Activated T-cell treated with anti-CD3 and anti-CD28 coated beads for 4 hours (primary cell): ENCODE measurements at places on chromosomes 12 and 14.

DNA sequence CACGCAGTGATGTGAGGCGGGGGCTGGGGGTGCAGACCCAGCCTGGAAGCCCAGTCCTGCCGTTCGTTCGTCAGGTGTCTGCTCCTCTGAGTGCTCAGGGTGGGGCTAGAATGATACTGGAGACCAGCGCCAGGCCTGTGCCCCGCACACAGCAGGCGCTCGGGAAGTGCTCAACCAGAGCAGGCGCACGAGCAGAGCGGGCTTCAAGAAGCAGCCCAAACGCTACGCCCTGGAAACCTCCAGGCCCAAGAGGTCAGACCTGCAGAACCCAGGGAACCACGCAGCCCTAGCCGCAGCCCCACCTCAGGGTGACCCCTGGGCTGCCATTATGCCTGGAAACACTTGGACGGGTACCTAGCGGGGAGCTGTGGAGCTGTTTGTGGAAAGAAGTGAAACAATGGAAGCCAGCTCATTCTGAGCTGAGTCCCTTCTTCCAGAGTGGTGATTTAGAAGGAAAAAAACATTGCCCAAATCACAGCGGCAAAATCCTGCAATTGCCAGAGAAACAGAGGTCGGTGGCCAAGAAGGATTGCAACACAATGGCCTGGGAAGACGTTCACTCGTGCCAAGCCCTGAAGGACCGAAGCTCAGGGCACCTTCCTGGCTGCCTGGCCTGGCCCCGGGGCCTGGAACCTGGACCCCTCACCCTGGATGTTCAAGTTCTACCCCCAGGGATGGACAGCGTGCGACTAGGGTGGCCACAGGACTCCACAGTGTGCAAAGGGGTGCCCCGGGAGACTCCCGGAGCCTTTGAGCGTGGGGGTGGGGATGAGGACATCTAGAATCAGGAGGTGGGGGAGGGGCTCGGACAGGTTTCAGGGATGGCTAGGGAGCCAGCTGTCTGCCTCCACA, 40.4 kb upstream of the DIO3 start:
- DNase-seq: no peak

DNA sequence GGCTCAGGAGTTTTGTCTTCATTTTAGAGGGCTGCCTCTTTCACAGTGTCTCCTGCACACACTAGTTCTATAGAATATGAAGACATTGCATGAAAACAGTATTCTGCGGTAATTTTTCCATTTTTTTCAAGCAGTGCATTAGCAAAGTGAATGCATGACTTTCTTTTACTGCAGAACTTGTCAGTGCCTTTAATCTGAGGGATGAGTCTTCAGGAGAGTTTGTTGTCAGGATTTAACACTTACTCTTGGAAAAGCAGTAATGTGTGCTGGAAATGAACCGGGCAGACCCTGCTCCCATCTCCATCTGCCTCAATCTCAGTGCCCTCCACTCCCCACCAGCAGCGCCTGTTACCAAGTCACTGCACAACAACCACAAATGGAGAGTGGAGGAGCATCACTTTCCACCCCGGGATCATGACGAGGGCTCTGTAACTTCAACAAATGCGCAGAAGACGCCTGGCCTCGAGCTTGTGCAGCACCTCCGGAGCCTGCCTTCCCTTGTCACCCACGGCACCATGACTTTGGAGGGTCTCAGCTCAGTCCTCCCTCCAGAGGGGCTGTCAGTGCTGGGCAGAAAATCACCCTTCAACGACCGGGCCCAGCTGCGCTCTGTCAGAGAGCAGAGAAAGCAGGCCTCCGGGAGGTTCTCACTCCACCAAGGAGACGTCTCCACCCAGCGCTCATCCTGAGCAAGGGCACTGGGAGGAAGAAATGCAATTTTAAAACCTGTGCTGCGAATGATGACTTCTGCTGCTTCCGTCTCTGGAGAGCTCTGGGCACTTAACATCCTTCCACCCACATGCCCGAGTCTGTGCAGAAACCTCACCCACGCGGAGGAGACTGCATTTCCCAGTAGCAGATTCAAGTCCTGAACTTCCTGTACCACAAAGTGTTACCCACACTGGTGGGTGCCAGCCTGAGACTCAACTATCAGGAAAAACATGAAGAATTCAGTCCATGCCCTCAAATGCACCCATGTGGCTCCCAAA, 255.7 kb downstream of the ADGRD1 start:
- DNase-seq: no peak

DNA sequence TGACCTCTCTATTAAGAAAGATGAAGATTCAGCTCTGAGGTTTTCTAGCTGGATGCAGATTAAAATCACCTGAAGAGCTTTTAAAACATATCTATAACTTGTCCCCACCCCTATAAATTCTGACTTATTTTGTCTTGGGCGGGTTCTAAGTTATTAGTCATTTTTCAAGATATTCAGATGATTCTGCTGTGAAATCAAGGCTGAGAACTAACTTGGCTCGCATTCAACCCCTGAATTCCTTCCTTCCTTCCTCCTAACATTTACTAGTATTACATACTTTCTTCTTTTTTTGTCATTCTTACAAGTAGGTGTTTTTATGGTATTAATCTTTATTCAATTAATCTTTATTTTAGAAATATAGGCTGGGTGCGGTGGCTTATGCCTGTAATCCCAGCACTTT, 55.4 kb downstream of the SSPN start:
- DNase-seq: no peak

GRCh38 chr12:29329411-29329810, 51.6 kb downstream of the ERGIC2 start:
- DNase-seq: no peak

GRCh38 chr12:111024205-111024801, 103.9 kb upstream of the MYL2 start:
- DNase-seq: peak; percentile 40

- no peak for DNase-seq
These were observed 18.5 kb upstream of the TBPL2 start for GRCh38 chr14:55458800-55459515.

GRCh38 chr12:49683599-49684309, 23.5 kb downstream of the FMNL3 start:
- no peak for DNase-seq

- no peak for DNase-seq
These were observed 212.2 kb downstream of the NPAS3 start for GRCh38 chr14:33150666-33151428.

DNA sequence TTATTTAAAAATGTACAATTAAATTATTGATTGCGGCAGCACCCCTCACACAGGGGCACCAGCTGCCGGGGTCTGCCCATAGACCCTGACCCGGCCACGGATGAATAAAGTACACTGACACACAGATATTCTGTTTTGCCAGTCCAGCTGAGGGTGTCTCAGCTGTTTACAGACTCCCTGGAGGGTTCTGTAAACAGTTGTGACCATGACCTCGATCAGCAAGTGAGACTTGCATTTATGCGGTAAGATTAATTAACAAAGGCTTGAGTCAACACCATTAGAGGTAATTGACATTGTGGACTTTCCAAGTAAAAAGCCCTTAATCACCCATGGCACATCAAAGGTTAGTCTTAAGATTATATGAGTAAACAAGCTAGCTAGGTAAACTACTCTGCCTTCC, 94.3 kb downstream of the FUT8 start:
- no peak for DNase-seq

GRCh38 chr12:75568393-75568792, 57.0 kb upstream of the KRR1 start:
- no peak for DNase-seq

DNA sequence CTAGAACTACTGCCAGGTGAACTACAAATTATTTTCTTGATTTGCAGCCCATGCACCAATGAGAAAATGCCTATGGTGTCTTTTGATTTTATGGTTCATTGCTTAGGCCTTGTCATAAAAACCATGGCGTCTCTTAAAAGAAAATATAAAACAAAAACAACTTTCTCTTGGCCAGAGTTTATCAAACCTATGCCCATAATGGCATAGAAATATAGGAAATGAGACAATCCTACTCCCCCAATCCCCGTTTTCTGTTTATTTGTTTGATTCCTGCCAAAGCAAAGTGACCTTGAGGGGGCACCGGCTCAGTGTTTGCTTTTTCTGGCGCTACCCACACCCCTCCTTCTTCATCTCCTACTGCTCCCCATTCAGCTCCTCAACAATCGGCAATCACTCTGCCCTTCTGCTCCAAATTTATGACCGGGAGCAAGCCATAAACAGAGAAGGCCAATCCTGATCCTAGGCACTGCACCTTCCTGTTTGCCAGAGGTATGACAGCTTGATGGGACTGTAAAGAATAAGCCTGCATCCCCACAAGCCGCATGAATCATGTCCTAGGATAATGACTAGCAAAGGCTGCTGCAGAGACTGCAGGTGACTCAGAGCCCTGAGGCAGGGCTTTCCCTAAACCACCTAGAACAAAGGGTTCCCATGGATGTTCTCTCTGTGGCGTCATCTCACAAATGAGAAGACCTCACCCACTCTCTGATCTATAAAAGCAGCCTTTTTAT, 874.9 kb downstream of the NRXN3 start:
- no peak for DNase-seq

GRCh38 chr14:41087056-41087455, 519.6 kb upstream of the LRFN5 start:
- DNase-seq: no peak

DNA sequence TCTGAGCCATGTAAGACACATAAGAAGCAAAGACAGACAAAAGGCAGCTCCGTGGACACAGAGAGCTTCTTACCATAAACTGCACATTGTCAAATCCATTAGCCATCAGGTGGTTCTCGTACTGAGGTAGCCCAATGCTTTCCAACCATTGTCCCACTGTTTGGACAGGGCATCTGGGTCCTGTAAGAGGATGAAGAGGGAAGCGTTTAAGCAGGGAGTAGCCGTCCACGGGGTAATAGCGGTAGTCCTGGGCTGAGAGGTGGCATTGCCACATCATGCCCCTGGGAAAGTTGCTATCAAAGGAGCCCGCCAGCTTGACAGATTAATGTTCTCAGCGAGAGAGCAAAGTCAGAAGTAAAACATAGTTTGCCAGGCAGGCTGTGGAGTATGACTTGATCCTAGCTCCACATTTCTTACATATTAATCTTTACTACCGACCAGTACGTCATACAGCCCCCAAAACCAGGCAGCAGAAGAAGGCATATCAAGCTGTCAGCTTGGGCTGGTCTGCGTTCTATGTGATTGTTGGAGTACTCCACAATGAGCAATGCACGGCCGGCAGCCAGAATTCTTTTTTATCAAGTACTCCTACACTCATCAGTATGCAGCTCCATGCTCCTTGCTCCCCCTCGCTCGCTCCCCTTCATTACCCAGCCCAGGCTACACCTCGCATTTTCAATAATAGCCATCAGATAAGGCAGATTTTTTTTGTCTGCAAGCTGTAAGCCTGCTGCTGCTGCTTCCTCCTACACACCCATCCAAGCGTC, 493.2 kb upstream of the GARIN6 start:
- DNase-seq: no peak

DNA sequence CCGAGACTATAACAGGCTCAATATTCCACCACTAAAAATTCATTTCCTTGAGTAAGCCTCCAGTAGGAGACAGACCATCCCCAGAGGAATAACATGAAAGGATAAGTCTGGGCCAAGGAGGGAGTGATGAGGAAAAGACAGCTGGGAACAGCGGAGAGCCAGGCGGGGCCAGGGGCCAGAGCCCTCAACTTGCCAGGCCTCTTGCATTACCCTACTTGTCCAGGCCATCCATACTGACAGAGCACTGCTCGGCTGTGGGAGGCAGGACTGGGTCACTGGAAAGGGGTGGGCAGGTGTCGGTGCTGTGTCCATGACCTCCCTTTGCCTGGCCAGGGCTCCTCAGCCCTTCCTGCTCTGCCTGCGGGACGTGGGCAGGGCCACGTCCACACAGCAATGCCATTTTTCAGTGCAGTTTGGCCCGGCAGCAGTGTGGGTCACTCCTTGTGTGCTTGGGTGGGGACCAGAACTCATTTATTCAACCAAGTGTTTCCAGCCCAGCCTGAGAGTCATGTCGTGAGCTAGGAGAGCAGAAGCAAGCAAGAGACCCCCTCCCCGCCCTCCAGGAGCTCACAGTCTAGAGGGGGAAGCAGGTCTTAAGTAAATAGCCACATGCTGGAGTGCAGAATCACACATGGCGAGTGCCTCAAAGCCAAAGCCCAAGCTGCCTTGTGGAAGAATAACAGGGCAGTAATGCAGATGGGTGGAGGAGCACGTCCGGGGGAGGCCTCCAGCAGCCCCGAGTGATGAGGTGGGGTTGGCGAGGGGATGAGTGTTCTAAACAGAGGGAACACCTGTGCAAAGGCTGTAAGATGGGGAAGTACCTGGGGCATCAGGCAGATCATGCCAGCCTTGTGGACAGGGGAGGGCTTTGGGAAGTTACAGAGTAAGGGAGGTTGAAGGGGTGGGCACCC, 8.9 kb upstream of the FAIM2 start:
- DNase-seq: no peak

DNA sequence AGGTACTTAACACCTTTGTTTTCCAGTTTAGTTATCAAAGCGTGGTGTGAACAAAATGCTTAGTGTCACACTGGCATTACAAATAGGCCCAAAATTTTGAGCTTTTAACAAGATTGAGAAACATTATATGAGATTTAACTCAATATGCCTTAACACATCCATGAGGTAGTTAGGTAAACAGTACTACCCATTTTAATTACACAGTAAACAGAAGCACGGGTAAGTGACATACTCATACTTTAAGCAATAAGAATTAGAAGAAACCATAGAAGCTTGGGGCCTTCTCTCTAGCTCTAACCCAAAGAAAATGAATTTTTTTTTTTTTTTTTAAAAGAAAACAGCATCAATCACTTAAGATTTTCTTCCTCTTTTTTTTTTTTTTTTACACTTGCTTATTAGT, 15.5 kb upstream of the PHLDA1 start:
- no peak for DNase-seq

DNA sequence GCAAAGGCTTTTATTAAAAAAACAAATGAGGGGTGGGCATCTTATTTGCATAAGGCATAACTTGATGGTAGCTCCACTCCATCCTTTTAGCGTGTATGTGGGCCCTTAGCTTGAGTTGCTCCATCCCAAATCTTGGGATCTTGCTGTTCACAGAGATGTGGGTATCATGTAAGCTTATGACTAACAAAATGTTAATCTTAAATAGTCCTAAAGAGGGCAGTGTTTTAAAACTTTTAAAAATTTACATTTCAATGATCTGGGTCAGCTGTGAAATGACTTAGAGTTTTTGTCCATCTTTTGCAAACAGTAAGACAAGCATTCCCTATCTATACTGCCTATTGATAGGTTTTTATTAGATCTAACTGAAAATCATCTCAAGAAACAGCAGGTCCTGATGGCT, 86.0 kb downstream of the SLCO1A2 start:
- DNase-seq: no peak

DNA sequence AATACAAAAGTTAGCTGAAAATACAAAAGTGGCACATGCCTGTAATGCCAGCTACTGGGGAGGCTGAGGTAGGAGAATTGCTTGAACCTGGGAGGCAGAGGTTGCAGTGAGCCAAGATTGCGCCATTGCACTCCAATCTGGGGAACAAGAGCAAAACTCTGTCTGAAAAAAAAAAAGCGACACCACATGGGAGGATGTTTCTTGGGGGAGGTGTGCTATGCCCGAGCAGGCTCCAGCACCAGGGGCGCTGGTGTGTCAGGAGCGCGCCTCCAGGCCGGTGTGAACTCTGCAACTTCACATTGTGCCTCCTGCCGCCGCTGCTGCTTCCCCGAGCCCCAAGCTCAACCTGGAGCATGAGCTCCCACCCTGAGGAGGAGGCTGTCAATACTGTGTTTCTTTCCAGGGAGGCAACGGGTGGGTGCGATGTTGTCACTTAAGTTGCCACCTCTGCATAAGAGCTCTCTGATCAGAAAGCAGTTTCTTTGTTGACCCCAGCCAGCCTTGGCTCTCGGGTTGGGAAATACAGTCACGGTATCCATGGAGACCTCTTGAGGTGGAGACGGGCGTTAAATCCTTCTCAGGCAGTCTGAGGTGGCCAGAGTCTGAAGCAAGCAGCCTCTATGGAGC, 18.9 kb downstream of the DEGS2 start:
- no peak for DNase-seq
